ENCODE measurements at places on chromosomes 7 and 10. TPM values are rescaled to one million over a fixed set of nuclear protein-coding genes. Genes with fewer than 3 reads are reported as not detected.
A peak's percentile ranks its signal among the peaks of the same experiment; 100 is the strongest.

- peak; percentile 41 for DNase-seq
Observed at GRCh38 chr10:131638049-131638879, 262.5 kb upstream of the PPP2R2D start.

GRCh38 chr7:94183289-94183749 lies 179.2 kb upstream of the BET1 start:
- DNase-seq, result no peak

DNA sequence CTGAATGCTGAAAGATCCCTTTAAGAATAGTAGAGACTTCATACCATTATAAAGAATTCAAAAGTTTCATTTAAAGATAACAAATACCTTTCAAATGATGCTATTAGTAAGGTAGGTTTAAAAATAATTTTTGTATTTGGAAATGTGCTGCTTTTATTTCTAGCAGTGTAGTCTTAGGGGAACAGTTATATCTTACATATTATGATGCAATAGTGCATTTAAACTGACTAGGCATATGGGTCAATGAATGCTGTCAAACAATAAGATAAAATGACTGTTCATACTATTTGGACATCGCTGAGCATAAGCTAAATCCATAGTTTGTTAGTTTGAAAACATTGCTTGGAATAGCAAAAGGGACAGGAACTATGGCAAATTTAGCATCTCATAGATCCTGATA lies 354.8 kb upstream of the SEMA3A start:
- no peak for DNase-seq

GRCh38 chr10:69335063-69335587 lies 56.8 kb downstream of the HK1 start:
- DNase-seq, result peak; percentile 84

DNA sequence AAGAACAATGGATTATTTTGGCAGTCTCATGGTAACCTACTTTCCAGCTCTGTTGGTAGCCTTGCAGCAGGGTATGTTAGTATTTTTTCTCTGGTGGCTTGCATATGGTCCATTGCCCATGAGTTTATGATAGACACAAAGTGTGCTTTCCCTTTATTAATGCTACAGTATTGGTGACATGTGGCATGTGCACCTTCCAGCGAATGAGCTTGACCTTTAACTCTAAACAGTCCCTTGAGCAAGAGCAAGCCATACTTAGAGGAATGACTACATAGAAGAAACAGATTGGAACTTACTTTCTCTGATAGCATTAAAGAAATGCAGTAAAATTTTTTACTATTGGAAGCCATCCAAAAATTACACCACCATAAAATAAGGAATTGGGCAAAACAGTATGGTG lies 73.9 kb downstream of the VTI1A start:
- no peak for DNase-seq

DNA sequence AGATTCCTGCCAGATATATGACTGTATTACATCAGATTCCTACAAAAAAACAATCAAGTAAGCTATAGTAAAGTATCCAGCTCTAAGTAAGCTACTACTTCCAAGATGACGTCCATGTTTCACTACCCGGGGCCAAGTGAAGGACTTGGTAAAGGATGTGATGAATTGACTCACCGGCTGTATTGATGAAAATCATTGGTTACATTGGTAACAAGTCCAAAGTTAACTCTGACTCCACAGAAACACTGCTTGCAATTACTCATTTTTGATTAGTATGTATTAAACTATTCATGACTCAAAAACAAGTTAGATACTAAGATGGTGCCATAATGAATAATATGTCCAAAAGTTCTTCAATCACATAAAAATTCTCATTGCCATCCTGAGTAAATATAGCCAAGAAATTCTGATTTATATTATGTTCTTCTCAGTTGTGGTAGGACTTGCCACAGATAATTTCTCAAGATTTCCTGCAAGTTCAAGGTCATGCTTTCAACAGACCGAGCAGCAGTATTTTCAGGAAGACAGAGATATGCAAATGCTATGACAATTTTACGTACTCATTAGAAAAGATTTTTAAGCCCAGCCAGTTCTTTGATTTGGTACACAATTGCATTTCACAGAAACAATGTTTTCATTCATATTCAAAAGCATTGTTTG lies 12.6 kb upstream of the DNAJC1 start:
- no peak for DNase-seq

DNA sequence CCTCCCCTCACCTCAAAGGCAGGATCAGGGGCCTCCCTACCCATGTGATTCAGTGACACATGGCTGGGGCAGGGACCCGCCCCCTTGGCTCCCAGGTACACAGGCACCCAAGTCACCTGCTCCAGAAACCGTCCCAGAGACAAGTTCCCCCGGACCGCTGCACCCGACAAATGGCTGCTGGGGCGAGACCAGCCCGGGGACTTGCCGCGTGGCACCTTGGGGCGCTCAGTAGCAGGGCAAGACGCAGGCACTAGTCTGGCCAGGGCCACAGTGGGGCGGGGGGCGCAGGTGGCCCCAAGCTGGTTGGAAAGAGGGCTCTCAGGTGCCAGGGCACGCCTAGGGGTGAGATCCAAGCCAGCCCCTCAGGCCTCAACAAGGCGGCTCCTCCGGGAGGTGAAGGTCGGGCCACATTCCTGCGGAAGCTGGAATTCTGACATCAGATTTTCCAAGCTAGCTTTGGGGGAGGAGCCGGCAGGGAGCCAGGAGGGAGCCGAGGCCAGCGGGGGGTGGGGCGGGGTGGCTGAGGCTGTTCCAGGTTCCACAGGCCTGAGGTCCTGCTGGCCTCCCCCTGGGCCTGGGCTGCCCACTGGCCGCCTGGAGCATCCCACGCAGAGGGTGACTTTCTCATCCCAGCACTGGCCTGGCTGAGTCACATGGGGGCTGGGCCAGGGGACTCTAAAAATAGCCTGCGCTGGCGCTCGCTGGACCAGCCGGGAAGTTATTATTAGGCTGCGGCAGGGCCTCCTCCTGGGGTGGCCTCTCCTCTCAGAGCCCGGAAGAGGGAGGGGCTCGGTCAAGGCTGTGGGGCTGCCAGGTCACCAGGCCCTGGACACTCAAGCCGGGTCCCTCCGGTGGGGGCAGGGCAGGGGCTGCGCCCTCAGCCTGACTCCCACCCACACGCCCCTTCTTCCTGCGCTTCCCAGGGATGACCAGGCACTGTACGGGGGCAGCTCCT lies 20.5 kb upstream of the INPP5A start:
- DNase-seq, result peak; percentile 92

DNA sequence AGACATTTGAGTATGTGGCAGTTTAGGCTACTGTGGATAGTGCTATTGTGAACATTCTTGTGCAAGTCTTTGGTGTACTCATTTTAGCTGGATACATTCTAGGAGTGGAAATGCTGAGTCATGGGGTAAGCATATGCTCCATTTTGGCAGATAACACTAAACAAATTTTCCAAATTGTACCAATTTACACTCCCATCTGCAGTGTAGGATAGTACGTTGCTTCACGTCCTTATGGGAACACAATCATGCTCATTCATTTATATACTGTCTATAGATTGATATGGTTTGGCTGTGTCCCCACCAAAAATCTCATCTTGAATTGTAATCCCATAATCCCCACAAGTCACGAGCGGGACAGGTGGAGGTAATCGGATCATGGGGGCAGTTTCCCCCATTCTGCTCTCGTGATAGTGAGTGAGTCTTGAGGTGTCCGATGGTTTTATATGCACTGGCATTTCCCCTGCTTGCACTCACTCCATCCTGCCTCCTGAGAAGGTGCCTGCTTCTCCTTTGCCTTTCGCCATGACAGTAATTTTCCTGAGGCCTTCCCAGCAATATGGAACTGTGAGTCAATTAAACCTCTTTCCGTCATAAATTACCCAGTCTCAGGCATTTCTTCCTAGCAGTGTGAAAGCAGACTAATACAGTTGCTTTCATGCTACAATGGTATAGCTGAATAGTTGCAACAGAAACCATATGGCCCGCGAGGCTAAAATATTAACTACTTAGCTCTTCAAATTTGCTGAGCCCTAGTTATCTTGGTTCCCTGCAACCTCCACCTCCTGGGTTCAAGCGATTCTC lies 25.6 kb downstream of the RNF216 start:
- DNase-seq, result no peak

GRCh38 chr7:140219672-140220524 lies 43.1 kb upstream of the KDM7A start:
- no peak for DNase-seq

GRCh38 chr7:129793506-129794310 lies 159.1 kb downstream of the UBE2H start:
- no peak for DNase-seq

DNA sequence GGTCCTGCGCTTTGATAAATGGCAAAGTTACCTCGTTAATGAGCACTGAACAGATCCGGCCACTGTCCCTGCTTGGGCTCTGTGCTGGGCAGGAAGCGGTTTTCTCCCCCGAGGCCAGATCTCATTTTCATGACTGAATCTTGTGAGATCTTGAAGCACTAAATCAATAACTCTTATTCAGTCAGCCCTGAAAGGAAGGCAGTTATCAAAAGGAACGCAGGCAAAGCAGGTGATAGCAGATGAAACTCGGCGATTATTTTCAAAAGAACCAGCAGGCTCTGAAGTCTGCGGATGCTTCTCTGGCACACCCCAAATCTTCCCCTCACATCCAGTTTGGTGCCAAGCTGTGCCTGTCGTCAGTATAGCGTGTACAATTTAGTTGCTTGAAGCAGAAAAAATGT lies 228.7 kb downstream of the BAMBI start:
- DNase-seq, result no peak

GRCh38 chr10:34815185-34816084 lies at the start of gene PARD3:
Gene PARD3 (minus strand): TSS chr10:34815296. CDS start chr10:34814995, 301 bp downstream.
- peak; percentile 86 for DNase-seq

GRCh38 chr10:33009244-33010131 lies 51.5 kb upstream of the ITGB1 start:
- DNase-seq, result no peak

- no peak for DNase-seq
Observed at GRCh38 chr10:123640016-123640535, 26.1 kb upstream of the GPR26 start.

DNA sequence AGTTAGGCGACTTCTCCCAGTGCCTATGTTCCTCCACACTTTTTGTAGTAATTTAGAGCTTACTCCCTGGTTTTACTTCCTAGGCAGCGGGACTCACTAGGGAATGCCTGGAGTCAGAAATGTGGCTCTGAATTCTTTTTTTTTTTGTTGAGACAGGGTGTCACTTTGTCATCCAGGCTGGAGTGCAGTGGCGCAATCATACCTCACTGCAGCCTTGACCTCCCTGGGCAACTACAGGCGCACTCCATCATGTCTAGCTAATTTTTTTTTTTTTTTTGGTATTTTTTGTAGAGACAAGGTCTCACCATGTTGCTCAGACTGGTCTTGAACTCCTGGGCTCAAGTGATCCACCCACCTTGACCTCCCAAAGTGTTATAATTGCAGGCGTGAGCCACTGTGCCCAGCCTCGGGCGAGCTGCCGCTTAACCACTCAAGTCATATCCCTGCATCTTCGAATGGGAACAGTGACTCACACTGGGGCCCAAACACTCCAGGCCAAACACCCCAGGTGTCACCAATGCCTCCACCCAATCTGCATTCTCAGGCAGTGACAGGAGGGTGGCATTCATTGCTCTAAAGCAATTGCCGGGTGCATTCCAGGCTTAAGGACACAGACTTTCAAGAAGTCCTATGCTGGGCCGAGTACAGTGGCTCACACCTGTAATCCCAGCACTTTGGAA lies 19.6 kb downstream of the RGS10 start:
- DNase-seq, result no peak

GRCh38 chr10:8437896-8438295 lies 383.4 kb downstream of the GATA3 start:
- DNase-seq, result no peak

GRCh38 chr7:11193131-11193867 lies 219.6 kb downstream of the PHF14 start:
- DNase-seq, result peak; percentile 68

DNA sequence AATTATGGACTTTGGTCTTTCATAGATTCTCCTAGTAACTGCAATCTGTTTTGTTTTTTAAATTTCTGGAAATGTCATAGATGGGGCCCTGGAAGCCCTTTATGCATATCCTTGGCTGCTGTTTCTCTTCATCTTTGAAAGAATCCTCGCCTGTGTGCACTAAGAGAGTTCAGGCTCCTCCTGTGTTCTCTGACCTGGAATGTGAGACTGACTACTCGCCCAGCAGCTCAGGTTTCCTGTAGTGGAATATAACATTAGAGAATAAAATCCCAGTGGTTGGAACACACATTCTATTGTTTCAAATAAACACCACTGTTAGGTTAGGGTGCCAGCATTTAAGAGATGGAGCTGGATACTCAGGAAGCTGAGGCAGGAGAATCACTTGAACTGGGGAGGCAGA lies 56.3 kb downstream of the WDFY4 start:
- DNase-seq, result no peak

GRCh38 chr7:42096681-42097561 lies 140.1 kb downstream of the GLI3 start:
- DNase-seq, result no peak

DNA sequence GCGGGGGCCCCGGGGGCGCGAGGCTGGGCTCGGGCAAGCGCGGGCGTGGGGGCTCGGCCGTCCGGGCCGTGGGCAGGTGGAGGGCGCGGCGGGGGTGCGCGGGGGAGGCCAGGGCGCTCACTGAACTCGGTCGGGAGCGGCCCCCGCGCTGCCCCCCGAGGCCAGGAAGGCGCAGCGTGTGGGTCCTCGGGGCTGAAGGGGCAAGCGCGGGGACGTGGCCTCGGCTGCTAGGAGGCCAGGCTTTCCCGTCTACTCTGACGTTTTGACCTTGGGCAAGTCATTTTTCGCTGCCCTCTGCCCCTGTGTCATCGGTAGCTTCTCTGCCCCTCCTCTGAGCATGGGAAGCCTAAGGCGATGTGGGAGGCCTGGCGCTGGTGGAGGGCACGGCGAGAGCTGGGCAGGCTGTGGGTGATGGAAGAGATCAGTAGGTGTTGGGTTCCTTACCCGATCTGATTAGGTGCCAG lies 441 bp downstream of the FBH1 start:
- no peak for DNase-seq

- DNase-seq, result no peak
Observed at GRCh38 chr7:75868153-75868552, 10.7 kb upstream of the RHBDD2 start.

DNA sequence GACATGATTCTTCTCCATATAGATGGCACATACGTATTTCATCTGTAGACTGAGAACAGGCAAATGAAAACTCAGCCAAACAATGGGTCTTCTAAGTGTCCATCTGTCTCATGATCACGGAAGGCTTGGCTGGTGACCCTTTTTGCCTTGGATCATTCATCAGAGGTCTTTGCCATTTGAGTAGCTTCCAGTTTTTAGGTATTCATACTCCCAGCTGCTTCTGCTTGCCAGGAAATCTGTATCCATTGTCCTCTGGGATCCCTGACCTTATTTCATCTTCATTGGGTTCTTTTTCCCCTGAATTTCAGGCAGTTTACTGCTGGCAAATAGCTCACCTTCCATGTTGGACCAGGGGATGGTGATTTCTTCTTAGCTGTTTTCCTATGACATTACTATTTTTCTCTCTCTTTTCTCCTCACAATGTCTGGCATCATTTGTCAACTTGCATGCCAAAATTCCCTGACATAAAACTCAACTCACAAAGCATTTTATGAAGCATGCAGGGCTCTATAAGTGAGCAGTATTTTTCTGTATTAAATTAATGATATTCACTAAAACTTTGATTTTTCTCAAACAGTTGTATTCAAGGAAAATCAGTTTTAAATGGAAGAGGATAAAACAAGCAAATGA lies 241.2 kb downstream of the DNAJB9 start:
- DNase-seq, result no peak

Gene TPK1
- total RNA-seq, result 7.6 TPM

Gene DNAAF5
- 15.8 TPM for total RNA-seq

Gene PNLIPRP2
- not detected for total RNA-seq

Gene SFTPA2
- total RNA-seq, result 13,814 TPM

Gene NAT16
- not detected for total RNA-seq

Gene FAM131B
- 0.90 TPM for total RNA-seq

Gene DGKI
- 0.67 TPM for total RNA-seq

Gene NCOA4
- total RNA-seq, result 187 TPM

Gene PRR15
- total RNA-seq, result 2.1 TPM

Gene VWDE
- 0.90 TPM for total RNA-seq

Gene FAM25C
- total RNA-seq, result not detected

Gene CHN2
- total RNA-seq, result 14.4 TPM

Data from upper lobe of right lung (tissue), 1 donor.